Substantia nigra (tissue), 51 donors: ENCODE measurements at places on chromosomes 3 and 15.

DNA sequence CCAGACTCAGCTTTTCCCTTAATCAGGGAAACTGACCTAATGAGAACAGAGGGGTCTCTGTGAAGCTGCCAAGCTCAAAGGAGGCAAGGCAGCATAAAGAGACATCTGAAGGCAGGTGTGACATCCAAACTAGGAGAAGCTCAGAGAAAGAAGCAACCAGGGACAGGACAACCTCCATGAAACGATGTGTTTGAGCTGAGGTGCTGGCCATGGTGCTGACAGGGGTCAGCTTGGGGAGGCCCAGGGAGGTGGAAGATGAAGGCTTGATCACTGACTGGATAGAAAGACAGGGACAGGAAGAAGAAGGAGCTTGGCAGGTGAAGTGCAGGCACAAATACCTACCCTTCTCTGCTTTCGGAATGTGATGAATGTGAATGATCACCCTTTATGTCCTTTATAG, 179.5 kb upstream of the NSMCE3 start:
- DNase-seq, result no peak

GRCh38 chr15:87710406-87710805, 546.1 kb downstream of the NTRK3 start:
- DNase-seq, result no peak

DNA sequence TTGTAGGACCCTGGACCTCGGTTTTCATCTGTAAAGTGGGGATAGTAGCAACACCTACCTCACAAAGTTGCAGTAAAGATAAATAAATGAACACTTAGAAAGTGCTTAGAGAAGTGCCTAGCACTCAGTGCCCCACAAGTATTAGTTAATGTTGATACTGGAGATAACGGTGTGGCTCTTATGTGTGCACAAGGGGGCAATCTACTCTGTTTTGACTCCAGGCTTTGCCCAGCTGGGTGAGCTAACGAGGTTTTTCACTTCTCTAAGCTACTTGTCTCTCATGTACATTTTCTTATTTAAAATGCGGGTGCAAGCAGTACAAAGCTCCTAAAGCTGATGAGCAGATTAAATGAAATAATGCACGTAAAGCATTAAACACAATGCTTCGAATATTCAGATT, 193.5 kb upstream of the ICE2 start:
- DNase-seq, result no peak

DNA sequence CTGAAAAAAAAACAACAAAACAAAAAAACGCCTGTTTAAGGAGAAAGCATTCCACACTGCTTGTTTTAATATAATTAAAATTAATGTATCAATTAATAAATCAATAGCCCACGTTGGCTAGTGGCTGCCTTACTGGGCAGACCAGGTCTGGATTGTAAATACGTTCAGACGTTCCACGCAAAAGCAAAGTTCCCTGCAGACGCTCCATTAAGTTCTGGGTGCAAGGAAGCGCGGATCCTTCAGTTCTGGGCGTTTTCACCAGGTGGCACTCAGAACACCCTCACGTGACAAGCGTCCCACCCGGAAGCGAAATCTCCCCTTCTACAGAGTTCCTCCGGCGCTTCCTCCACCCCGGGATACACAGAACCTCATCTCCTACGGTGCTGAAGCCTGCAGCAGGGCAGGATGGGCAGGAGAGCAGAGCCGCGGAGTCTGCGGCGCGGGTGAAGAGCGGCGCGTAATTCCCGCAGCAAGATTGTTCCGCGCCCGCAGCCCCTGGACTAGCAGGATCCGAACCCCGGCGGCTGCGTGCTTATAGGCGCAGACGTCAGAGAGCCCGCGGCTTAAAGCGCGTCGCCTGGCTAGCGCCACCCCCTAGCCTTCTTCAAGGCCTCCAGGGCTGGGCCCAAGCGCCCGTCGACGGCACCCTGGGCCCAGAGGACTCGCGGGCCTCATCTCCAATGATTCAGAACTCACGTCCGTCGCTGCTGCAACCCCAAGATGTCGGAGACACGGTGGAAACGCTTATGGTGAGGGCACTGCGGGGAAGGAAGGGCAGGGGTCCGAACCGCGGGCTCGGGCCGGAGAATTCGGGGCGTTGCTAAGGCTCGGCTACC, at the start of gene SLC25A38:
Gene SLC25A38, plus strand, starts transcription at position 326 of the 836 bp plus-strand sequence. Its CDS starts 355 bp downstream, at position 681.
- no peak for DNase-seq

DNA sequence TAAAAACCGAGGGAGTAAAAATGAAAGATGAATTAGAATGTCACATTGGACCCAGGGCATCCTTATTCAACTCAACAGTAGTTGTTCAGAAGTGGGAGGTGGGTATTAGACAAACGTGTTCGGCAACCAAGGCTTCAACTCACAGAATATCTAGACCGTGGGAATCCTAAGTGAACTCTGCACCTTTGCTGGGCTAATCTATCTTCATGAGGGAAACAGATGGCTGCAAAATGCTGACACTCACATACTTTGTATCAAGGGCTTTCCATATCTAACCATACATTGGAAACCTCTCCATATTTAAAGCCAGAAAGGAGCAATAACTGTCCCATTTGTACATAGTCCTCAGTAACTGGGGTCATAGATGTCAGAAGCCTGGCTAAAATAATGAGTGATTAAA, 20.9 kb downstream of the PLSCR1 start:
- no peak for DNase-seq

DNA sequence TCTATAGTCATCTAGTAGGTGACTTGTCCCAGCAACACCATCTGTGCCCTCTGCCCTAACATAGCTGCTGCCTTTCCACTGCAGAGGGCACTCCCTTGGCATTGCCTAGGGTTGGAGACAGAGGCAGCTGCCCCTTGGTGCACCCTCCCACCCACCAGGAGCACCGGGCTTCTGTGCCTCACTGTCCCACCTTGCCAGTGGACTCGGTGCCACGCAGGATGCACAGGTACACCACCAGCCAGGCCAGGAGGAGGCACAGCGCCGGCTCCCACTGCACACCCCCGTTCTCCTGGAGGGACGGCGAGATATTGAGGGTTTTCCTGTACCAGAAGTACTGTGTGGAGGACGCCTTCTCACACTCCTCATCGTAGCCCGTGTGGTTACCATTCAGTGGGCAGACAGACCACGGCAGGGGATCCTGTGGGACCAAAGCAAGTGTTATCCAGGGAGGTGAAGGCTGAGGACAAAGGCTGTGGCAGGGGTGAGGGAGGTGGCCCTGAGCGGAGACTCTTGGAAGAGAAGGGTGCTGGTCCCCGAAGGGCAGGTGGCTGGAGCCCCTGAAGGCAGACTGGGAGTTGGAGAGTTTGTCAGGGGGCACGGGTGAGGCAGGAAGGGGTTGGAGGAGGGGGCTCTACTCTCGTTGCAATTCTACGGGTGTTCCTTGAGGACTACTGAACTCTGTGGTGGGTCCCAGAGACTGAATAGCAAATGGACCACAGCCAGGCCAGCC, 20.6 kb downstream of the SLC6A20 start:
- no peak for DNase-seq

DNA sequence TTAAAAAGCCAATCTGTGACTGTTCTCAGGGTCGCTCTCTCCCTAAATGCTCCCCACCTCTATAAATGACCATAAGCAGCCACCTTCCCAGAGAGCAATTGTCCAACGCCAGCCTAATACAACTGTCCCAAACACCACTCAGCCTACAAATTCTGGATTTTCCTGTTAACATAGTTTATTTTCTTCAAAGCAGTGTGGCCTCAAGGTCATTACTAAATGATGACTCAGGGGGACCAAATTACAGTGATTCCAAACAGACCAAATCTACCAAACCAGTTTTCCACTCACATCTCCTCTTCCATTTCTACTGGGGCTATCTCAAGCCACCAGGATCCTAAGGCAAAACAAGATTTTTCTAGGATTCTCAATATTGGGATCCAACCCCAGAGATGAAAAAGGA, 22.5 kb downstream of the HEXA start:
- DNase-seq, result no peak

GRCh38 chr15:81312790-81313543, 11.0 kb downstream of the STARD5 start:
- DNase-seq, result no peak

DNA sequence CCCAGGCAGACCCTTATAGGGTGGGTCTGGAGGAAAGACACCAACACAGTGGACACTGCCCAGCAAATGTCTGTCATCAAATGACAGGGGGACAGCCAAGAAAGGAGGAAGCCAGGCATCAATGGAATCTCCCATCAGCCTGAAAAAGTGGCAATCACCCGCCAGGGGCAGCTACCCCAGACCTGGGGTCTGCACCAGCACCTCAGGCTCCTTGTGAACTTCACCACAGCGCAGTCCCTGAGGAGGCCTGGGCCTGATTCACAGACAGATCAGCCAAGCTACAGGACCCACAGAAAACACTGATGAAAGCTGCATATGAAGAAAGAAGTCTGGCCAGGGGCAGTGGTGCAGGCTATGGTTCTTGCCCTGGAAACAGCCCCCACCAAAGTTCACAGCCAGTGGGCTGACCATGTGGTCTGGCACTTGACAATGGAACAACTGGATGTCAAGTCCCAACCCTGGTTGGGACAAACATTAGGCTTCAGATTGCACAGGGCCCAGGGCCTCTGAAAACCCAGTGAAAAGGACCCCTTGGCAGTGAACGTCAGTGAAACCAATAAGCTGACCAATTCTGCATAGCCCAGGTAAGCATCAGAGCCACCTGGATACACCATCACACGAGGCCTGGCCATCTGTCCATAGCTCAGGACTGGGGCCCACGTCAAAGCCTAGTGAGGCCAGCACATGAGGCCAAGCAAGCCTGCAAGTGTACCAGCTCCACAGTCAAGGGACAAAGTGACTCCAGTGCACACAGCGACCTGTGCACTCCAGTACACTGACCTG, 29.1 kb downstream of the ALS2CL start:
- no peak for DNase-seq

DNA sequence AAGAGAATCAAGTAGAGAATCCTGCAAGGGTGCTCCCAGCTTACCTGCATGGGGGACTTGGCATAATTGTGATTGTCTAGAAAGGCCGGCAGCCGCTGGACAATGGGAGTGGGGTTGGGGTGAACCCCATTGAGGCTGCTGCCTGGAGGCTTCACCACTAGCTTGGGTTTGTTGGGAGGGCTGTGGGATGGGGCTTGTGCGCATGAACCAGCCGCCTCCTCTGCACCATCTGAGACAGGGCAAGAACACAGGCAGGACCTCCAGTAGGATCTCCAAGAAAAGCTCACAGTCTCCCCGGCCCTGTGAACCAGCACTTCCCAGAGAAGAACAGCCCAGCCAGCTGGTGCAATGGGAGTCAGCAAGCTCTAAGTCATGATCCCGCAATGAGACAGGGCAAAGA, 39.8 kb downstream of the SEMA3G start:
- no peak for DNase-seq

DNA sequence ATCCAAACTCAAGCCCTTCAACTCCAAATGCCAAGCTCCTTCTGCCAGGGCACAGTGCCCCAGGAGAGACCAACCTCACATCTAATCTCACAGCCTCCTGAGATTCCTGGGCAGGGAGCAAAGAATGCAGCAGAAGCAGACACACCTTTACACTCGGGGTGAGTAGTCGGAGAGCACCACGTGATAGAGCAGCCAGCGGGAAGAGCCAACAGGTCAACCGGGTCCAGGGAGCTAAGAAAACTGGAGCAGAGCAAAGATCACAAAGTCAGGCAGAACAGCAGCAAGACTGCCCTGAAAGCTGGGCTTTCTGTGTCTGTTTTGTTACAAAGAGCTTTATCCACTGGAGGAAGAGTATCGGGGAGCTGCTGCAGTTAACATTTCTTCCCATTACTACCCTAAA, 4.2 kb downstream of the B3GALNT1 start:
- DNase-seq, result no peak

DNA sequence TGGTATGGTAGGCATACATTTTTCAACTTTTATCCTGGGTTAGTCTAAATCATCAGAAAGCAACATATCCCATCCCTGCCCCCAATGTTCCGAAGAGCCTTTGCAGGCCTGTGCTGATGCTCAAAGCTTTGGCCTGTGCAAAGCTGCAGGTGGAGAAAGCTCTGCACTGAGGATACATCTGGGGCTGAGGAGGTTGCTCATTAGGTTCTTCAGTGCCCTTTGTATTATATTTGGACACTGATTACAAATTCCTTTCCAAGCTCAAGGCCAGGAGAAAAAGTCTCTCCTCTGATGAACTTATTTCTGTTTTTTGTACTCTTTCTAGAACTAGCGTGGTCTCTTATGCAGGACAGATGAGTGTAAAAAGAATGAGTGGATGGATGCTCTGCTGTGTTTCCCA, 325.5 kb upstream of the LRRFIP2 start:
- no peak for DNase-seq

GRCh38 chr3:123412811-123413604, 35.9 kb downstream of the ADCY5 start:
- DNase-seq, result peak; percentile 30

GRCh38 chr3:188827576-188827975, 344.2 kb upstream of the TPRG1 start:
- no peak for DNase-seq

GRCh38 chr3:7764115-7764514, 737.5 kb upstream of the LMCD1 start:
- no peak for DNase-seq

DNA sequence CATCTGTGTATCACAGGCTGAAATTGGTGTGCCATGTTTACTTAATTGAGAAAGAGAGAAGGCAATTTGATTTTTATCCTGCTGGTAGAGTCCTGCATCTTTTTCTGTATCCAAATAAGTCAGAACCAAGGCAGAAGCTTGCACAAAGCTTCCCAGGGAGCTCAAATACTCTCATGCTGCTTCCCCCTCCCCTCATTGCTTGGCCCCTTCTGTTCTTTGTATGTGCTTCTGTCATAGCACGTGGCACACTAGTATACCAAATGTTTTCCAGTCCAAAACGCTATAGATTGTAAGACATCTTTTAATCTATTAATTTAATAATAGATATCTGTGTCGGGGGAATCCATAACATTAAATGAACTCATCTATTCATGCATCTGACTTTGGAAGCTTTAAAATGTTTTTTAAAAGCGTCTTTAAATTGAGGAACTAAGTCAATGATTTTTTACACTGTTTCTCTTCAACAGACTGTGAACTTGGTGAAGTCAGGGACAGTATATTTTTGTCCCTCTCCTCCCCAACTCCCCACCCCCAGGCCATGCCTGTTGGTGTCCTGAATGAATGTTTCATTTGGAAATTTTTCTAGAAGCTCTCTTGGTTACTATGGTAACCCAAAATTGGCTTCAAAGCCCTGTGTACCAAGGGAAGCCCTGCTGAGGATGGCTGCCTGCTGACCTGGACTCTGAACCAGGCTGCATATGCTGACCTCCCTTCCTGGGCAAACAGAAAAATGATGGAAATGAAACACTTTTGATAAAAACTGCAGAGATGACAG, 26.2 kb upstream of the SLC35G2 start:
- DNase-seq, result no peak

DNA sequence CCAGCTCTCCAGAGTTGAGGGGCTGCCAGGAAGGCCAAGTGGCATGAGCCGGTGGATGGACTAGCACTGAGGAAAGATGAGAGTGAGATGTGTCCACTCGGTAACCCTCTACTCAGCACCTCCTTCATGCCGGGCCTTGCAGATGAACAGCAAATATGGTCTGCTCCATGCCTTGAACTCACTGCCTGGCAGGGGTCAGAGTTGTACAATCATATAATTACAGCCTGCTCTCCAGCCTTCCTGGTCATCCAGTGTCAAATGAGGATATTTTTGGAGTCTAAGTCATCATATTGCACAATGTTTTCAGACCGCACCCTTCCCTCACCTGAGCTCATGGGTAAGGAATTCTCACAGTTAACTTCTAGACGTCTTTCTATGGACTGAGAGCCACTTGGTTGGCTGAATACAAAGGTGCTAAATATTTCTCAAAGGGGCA, 4.9 kb downstream of the MGLL start:
- no peak for DNase-seq

- no peak for DNase-seq
These were observed 31.3 kb upstream of the SETMAR start for GRCh38 chr3:4271834-4272233.

GRCh38 chr3:9448643-9449042, 51.2 kb downstream of the SETD5 start:
- no peak for DNase-seq
